ENCODE measurements at places on chromosomes 16 and 17. TPM values are rescaled to one million over a fixed set of nuclear protein-coding genes. Genes with fewer than 3 reads are reported as not detected.

The TNFRSF17 gene
- total RNA-seq: not detected

The UTS2R gene
- total RNA-seq: not detected

The ARL5C gene
- total RNA-seq: not detected

The ABCC6 gene
- total RNA-seq: 0.42 TPM
